ENCODE measurements at places on chromosomes 12 and 14.
A peak's percentile ranks its signal among the peaks of the same experiment; 100 is the strongest.

- no peak for DNase-seq
These were observed 225.2 kb downstream of the FUT8 start for GRCh38 chr14:65637780-65638179.

DNA sequence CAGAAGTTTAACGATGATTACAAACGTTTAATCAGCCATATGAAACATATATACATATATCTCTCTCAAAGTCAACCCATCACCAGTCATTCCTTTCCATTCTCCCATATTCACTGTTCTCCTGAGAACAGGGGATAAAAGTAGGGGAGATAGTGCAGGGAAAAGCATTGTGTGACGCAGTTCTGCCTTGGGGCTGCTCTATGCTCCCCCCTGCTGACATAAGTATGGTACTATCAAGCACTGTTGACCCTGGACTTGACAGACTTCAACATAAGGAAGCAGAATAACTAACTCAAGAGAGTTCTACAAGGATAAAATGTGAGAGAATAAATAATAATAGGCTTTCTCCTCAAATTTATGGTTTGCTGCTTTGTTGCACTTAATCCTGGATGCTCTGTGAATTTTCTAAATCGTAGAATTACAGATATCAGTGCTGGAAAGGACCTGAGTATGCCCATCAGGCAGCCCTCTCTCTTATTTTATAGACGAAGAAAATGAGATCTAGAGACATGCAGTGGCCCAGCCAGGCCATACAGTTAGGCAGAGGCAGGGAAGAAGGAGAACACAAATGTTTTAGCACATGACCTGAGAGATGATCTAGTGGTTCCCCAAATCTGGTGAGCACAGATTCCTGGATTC is 87.2 kb downstream of the SCN8A start:
- no peak for DNase-seq

- DNase-seq: no peak
These were observed 2.1 kb downstream of the NIN start for GRCh38 chr14:50828721-50829488.

DNA sequence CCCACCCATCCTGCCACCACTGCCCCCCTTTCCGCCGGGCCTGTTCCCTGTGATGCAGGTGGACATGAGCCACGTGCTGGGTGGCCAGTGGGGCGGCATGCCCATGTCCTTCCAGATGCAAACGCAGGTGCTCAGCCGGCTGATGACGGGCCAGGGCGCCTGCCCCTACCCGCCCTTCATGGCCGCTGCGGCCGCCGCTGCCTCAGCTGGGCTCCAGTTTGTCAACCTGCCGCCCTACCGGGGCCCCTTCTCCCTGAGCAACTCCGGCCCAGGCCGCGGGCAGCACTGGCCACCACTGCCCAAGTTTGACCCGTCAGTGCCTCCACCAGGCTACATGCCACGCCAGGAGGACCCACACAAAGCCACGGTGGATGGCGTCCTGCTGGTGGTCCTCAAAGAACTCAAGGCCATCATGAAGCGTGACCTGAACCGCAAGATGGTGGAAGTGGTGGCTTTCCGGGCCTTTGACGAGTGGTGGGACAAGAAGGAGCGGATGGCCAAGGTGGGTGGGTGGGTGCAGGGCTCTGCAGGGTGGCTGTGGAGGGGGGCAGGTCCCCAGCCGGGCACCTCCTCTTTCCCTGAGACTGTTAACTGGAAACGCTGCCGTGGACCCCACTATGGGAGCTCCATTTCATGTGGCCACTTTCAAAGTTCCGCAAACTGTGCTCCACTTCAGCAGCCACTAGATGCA is 10.8 kb downstream of the SETD1B start:
- DNase-seq: no peak

DNA sequence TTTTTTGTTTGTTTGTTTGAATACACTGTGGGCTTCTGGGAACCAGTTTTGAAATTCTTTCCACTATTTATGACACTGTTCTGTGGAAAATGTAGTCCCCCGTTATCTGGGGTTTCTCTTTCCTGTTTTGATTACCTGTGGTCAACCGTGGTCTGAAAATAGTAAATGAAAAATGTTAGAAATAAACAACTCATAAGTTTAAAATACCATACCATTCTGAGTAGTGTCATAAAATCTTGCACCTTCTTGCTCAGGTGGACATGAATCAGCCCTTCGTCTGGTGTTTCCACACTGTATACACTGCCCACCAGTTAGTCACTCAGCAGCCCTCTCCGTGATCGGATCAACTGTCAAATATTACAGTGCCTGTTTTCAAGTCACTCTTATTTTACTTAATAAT is 5.1 kb upstream of the PAPOLA start:
- DNase-seq: no peak

DNA sequence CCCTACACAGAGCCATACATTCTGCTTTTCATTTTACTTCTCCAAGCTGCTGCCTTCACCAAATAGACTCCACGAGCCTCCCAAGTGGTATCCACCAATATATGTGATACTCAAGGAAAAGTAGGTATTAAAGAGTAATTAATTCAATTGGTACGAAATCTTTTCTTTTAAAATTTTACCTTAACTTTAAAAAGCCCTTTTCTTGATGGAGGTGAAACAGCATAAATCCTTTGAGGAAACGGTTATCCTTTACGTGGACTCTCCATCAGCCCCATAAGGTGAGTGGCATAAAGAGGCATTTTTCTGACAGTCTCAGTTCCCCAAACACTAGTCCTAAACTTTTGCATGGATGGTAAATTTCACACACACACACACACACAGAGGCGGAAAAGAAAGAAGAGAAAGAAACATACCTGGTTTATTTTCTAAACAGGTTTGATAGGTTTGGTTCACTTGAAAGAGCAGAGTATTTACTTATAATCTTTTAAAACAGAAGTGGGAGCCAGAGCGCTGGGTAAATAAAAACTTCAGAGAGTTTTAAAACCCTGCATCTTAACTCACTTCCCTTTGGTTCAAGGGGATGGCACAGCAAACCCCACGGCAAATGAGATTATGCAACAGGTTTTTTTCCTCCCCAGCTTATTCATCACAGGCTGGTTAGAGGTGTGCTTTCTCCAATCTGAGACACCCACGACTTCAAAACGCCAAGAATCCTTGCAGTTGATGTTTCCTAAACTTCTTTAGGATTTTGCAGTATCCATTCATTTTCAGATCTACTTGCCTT is 1.9 kb downstream of the DUSP16 start:
- no peak for DNase-seq

GRCh38 chr12:96454396-96454795 is 35.0 kb upstream of the CFAP54 start:
- DNase-seq: no peak

DNA sequence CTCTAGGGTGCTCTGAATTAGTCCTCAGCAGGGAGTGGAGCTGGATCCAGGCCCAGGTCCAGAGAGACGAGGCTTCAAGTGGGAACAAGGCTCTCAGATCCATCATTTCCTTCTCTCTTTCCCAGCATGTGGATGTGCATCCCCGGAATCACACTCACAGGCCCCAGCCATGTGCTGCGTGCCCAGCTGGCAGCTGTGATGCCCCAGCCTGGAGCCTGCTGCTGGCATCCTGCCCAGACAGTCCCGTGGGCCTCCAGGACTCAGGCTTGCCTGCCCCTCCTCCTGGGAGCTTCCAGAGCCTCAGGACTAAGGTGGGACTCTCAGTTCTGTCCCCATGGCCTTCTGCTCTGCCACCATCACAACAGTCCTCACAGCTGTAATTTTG is 6.2 kb upstream of the KRT84 start:
- DNase-seq: no peak

DNA sequence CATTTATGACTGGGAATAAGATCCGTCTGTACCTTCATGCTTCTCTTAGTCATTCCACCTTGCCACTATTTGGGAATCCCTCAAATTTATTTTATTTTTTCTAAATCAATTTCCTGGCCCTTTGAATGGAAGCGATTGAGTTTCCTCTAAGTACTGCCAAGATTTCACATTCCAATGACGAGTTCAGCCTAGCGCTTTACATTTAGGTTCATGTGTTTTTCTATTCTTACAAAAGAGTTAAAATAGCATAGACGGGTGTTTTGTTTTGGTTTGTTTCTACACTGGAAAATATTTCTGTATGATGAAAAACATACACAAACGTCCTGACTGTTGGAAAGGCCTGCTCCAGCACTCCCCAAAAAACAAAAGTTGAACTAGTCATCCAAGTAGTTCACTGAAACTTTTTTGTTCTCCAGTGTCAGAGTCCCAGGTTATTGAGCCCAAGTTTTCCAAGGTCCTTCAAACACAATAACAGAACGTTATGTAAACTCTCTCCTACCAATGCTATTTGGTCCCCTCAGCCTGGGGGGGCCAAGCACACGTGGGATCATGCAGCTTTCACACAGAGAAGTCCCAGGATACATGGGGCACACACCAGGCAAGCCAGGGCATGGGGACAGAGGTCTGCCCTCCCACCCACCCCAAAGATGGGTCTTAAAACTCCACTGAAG is 74.8 kb upstream of the FOXN3 start:
- no peak for DNase-seq

- DNase-seq: no peak
These were observed 102.4 kb downstream of the VCPKMT start for GRCh38 chr14:50013934-50014333.

DNA sequence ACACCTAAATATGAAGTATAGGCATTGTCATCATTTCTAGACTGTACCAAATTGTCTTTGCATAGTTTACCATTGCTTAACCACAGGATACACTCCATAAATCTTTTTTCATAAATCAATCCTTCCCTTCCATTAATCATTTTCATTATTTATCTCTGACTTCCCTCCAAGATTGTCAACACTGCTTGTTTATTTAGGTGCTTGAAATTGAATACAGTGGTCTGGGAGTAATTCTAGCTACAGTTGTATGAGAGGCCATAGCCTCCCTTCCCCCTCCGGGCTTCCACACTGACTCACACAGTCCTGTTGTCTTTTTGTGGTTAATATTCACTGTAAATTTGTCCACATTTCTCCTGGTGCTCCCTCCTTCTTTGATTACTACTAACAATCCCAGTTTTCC is 114.2 kb upstream of the ARID2 start:
- peak; percentile 18 for DNase-seq

DNA sequence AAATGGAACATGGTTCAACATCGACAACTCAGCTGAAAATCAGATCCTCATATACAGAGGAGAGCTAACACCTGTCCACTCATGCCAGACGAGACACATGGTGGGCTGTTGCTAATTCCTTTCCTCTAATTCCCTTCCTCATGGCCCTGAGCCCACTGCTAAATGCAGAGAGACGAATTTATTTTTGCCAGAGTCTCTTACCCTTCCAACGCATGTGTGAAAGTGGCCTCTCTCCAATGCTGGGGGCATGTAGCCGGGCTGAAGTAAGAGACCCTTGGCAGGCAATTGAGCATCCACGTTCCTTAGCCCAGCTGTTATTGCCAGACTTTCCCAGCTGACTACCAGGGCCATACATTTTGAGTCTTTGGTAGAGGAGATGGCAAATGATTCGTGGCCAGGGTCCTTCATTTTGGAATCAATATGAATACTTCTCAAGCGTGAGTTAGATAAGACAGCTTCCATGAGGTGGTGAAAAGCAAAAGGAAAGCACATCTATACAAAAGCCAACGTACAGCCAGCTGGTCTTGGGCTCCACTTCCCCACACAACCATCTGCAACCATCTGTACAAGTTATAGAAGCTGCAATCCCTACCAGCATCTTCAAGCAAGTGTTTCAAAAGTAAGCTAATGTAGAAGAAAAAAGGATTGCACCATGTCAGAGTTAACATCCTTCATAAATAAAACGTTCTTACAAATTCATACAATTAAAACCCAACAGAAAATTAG is 28.6 kb downstream of the CORO1C start:
- no peak for DNase-seq

GRCh38 chr14:99287269-99287942 is 15.4 kb upstream of the BCL11B start:
- DNase-seq: no peak

- no peak for DNase-seq
These were observed 50.2 kb downstream of the FZD10 start for GRCh38 chr12:130212384-130212989.

DNA sequence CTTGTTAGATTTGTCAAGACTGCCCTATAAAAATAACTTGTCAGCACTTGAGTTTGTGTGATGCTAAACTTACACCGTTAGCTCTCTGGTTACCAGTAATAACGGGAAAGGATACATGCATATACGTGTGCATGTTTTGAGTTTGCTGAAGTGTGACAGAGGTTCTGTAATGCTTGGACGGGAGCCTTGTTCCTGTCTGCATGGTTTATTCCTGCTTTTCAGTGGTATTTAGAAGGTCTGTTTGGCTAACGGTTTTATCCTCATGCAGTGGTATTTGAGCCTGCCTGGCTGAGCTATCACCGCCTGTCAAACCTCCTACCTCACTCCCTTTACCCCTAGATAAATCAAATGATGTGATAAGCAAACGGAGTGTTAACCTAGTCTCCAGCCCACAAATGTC is 305.6 kb downstream of the GALC start:
- DNase-seq: no peak

All from AG09309 (cell line).